Activated T-cell treated with anti-CD3 and anti-CD28 coated beads for 48 hours (primary cell): ENCODE measurements at places on chromosomes 1 and 21.

DNA sequence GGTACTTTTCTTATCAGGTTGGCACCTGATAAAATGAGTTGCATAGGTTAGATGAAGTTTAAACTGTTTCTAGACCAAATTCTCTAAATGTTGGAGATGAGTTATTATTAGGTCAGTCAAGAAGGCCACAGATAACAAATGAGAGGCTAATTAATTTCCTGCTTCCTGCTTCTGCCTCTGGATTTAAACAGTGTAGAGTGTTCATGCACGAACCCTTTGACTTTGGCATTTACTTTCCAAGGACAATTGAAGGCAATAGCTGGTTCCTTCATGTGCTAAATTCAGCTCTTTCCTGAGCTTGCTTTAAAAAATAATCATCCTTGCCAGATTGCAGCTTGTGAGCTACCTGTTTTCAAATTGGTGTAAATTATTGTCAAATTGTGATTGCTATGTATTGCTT lies 80.6 kb downstream of the RASAL2 start:
- DNase-seq = no peak

GRCh38 chr1:89407360-89407759 lies 43.5 kb downstream of the GBP6 start:
- DNase-seq = no peak

- no peak for DNase-seq
Measured at GRCh38 chr1:200363264-200363933, 46.4 kb downstream of the ZNF281 start.

- no peak for DNase-seq
Measured at GRCh38 chr1:1959459-1959839, 40.4 kb upstream of the TMEM52 start.

- DNase-seq = no peak
Measured at GRCh38 chr1:212287261-212287895, 2.2 kb downstream of the PPP2R5A start.

GRCh38 chr1:91790392-91790791 lies 95.6 kb downstream of the TGFBR3 start:
- no peak for DNase-seq

DNA sequence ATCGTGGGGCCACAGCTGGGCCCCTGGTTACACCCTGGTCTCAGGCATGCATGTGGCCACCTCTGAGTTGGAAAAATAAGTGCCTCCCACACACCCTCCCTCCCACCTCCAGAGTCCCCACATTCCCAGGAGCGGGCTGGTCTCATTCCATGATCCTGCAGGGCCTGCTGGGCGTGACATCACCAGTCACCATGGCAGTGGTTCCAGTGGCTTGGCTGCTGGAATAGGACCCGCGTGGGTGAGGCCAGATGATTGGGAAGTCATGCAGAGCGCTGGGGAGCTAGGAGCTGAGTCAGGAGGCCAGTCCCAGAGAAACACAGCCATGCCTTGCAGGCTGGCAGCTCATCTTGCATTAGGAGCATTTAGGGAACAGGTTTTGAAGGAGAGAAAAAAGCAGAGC lies 125.4 kb upstream of the TMEM51 start:
- no peak for DNase-seq

DNA sequence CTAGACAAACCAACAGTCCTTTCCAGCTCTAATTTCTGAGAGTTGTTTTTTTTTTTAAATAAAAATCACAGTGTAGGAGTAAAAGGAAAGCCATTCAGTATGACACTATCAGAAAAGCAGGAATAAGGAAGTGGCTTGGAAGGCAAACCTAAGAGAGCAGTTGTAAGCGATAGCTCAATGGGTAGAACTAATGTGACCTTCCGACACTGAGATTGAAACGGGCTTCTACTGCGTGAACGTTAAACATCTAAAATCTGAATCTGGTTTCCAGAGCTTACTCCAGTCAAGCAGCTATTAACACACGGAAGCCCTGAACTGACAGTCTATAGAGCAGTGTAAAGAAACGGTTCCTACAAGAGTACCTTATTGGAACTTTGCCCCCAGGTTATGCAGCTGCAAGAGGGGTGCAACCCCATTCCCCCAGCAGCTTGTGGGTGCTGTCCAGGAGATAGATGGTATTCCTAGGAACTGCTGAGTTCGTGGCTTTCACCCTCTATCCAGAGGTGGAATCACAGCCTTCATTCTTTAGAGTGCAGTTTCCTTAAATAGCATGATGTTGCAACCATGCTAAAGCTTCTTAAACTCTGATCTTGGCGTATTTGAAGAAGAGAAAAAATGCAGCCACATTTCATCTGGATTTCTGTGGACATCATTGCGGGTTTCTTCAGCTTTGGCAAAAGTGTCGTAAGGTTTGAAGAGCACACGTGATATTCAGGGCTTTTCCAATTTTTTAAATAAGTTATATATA lies 3.3 kb upstream of the IRF2BP2 start:
- DNase-seq = no peak

DNA sequence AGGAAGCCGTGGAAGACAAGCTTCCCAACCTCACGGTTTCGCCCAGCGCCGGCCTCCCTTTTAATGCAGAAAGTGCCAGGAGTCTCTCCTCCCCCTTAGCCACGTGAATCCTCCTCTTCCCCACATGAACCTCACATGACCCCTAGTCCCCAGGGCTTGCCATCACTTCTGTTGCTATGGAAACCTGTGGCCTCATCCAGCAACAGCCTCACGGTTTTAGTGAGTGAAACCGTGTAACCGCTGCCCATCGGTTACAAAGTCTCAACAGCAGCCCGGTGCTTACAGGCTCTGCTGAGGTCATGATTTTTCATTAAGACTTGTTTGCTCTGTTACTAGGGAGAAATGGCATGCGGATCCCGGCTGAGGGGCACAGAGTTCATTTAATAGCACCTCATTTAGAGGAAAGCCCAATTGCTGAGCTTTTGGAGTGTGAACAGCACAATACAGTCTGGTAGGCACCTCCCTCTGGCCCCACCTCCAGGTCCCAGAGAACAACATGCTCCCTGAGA lies 143.2 kb upstream of the BACE2 start:
- no peak for DNase-seq

GRCh38 chr1:75115654-75116053 lies 18.5 kb upstream of the LHX8 start:
- no peak for DNase-seq
